ENCODE measurements at places on chromosomes 1 and 21.
A peak's percentile ranks its signal among the peaks of the same experiment; 100 is the strongest.

- H3K4me3 ChIP-seq = no peak overlapping the region
- no peak overlapping the region for H3K27ac ChIP-seq
- H3K27me3 ChIP-seq = no peaks in the 10 kb centered on the region
Measured at GRCh38 chr1:34477632-34478141, 277.2 kb upstream of the GJB5 start.

- H3K4me3 ChIP-seq = no peak overlapping the region
- no peaks in the 10 kb centered on the region for H3K27me3 ChIP-seq
- peaks cover 17% of the 10 kb centered on the region for H3K36me3 ChIP-seq
- DNase-seq = no peak
- peaks cover 50% of the 10 kb centered on the region for H3K4me1 ChIP-seq
Measured at GRCh38 chr1:91809317-91809716, 76.6 kb downstream of the TGFBR3 start.

- H3K27ac ChIP-seq = no peak overlapping the region
- no peaks in the 10 kb centered on the region for H3K36me3 ChIP-seq
- no peak overlapping the region for H3K4me3 ChIP-seq
Measured at GRCh38 chr1:168689726-168690602, 39.0 kb downstream of the DPT start.

GRCh38 chr1:179080866-179081686 is 794 bp upstream of the TOR3A start:
- DNase-seq = no peak
- no peaks in the 10 kb centered on the region for H3K27me3 ChIP-seq
- peak overlapping the region; percentile 98 for H3K27ac ChIP-seq
- H3K36me3 ChIP-seq = peaks cover 11% of the 10 kb centered on the region
- peaks cover 12% of the 10 kb centered on the region for H3K4me1 ChIP-seq

GRCh38 chr1:51851882-51852396 is 26.6 kb downstream of the NRDC start:
- no peak overlapping the region for H3K4me3 ChIP-seq
- H3K4me1 ChIP-seq = peaks cover 6% of the 10 kb centered on the region
- DNase-seq = no peak
- H3K36me3 ChIP-seq = peaks cover 34% of the 10 kb centered on the region

DNA sequence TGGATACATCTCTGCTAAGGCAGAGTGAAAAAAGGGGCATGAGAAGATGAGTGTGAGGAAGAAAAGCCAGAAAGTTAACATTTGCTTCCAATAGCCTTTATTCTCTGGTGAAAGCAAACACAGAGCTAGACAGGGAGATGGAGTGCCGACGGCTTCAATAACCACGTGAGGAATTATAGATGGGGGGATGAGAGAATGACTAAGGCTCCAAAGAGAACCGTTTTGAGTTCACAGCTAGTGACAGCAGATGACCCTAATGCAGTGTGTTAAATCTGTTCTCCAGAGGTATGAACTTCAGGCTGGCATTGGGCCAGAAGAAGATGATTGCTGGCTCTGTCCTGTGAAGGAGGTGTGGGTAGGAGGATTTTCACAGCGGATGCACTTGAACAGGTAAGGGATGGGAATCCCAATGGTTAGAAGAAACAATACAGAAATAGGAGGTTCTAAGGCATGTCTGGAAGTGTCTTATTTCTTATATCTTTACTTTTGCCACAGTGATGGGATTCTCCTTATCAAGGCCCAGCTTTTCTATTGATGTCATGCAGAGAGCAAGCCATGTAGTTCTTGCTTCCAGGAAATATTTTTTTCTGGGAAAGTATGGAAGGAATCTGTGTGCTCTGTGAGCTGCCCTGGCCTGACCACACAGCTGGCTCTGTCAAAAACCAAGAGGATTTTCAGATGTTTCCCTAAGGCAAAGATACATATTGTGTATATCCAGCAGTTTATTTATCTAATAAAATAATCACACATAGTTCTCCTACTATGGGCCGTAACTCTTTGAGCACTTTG is 573.8 kb downstream of the LTN1 start:
- no peak for DNase-seq
- peaks cover 7% of the 10 kb centered on the region for H3K4me1 ChIP-seq
- no peak overlapping the region for H3K4me3 ChIP-seq
- H3K27me3 ChIP-seq = no peaks in the 10 kb centered on the region
- H3K36me3 ChIP-seq = no peaks in the 10 kb centered on the region

DNA sequence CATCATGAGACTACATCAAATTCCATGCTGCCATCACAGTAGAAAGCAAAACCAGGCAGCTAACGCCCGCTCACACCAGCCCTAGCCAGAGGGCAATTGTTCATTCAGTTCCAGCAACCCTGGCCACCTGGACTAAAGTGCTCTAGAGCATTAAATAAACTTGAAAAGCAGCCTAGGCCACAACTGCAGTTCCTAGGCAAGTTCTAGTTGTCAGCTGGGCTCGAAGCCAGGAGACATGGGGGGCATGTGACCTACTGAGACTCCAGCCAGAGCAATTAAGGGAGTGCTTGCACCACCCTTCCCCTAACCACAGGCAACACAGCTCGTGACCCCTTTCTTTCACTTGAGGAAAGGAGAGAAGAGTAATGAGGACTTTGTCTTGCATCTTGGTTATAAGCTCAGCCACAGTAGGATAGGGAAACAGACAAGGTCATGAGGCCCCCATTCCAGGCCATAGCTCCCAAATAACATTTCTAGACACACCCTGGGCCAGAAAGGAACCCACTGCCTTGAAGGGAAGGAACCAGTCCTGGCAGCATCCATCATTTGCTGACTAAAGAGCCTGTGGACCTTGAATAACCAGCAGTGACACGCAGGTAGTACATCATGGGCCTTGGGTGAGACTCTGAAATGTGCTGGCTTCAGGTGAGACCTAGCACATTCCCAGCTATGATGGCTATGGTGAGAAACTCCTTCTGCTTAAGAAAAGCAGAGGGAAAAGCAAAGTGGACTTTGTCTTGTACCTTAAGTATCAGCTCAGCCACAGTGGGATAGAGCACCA is 77.0 kb downstream of the ZZZ3 start:
- DNase-seq = peak; percentile 66
- H3K27ac ChIP-seq = peak overlapping the region; percentile 61
- peaks cover 10% of the 10 kb centered on the region for H3K4me1 ChIP-seq
- peak overlapping the region; percentile 19 for H3K4me3 ChIP-seq
- peaks cover 50% of the 10 kb centered on the region for H3K36me3 ChIP-seq

All from MCF 10A (cell line).